Right lung (tissue), 10 donors: ENCODE measurements at places on chromosomes 2 and 18. TPM values are rescaled to one million over a fixed set of nuclear protein-coding genes. Genes with fewer than 3 reads are reported as not detected.
A peak's percentile ranks its signal among the peaks of the same experiment; 100 is the strongest.

GRCh38 chr2:121907928-121908327, 152.5 kb downstream of the TSN start:
- no peak for DNase-seq

DNA sequence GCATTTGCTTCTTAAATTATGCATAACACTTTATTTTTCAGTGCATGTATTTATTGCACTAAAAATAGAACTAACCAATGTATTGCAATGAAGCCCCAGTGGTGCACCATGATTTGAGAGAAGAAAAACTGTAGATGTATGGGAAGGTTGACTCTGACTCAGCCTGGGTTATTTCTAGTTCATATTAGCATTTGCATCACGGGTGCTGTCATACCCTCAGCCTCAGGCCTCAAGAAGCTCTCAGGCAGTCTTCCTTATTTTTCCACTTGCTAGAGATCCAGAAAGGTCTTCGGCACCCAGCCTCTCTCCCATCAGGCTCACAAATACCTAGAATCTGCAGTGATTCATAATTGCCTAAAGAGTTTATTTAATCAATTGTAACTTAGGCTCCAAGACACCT, 148.0 kb downstream of the DNER start:
- DNase-seq = no peak

- no peak for DNase-seq
Observed at GRCh38 chr2:159564081-159564480, 52.3 kb downstream of the BAZ2B start.

DNA sequence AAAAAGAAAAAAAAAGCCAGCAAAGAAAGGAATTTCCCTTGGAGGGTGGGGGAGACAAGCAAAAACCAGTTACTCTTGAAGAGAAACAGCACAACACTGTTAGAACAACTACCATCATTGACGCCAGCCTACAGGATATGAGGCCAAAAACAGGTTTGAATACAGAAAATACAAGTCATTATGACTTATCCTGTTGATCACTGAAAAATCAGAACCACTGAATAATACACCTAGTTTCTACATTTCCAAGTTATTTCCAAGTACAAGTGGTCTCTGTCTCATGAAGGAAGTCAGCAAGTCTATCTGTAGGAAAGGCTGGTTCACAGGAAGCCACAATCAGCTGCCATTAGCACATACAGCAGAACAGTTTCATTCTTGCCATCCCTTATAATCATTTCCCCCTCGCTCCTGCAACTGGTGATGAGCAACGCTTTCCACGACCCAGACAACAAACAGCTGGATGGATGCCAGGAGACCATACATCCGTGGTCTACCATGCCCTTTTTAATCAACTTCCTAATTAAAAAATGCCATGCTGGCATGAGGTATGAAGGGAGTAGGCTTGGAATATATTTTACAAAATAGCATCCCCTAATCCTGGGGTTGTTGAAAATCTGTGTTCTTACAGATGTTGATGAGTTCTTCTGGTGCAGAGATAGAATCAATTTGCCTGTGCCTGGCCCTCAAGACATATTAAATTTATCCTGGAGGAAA, 10.4 kb downstream of the MYT1L start:
- no peak for DNase-seq

DNA sequence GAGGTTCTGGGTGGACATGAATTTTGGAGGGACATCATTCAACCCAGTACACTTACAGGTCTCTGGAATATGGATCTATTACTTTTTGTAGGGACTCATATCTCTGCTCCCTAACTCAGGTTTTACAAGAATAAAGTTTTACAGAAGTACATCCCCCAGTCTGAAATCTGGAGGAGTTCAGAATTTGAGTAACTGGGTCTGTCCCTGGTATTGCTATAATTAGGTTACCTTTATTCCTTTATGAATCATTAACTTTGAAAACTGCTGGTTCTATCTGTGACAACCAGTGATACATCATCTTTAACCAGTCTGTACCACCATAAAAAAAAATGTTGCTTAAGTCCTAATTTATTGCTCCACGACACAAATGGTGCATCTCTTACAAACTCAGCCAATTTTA, 59.9 kb downstream of the INSIG2 start:
- DNase-seq = no peak

DNA sequence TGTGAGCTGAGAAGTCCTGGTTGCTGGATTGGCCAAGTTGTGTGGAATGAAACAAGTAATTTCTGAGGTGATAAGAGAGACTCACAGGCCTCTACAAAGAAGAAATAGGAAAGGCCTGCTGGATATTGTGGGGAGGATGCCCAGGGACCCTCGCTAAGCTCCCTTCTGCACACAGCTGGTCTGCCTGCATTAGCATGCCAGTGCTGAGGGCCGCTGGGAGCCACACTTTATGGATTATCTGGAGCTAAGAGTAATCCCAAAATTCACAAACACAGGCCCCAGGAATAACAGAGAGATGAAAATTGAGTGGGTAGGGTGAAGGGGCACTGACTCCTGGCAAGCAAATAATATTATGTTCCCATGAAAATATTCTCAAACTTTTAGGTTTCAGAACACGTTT, 114.9 kb upstream of the SIX3 start:
- DNase-seq = no peak

- DNase-seq = no peak
Observed at GRCh38 chr2:55761526-55761925, 67.9 kb upstream of the PNPT1 start.

DNA sequence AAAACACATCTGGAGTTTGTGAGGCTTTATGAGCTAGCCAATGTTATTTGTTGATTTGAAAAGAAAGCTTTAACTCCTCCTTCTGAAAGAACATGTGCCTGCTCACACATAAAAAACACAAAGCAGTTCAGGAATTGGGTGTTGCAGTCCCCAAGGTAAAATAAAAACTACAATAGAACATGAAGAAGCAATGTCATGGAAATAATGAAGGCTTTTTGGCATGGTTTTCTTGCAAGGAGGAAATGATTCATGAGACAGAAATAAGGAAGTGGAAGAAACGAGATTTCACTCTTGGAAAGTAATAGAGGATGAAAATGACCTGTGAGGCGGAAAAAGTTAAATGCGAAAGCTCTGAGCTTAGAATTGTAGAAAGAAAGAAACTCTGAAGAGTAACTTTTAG, 81.1 kb downstream of the TRIB2 start:
- no peak for DNase-seq

DNA sequence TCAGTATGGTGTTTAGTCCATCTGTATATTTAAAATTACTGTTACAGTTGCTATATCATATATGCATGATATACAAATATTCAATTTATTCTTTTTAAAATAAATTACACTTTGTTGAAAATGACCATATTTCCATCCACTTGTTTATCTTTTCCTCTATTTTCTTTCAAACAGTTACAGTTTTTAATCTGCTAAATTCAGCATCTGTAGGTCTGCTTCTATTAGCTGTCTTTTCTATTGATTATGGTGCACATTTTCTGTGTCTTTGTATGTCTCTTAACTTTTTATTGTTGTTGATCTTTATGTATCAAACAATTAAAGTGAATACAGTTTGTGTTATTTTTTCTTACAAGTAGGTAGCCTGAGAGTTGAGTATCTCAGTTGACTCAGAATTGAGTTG, 28.1 kb downstream of the IL18R1 start:
- DNase-seq = no peak

GRCh38 chr2:241110089-241110606, 8.1 kb upstream of the MTERF4 start:
- DNase-seq = no peak

GRCh38 chr18:9017905-9018227, 84.6 kb upstream of the NDUFV2 start:
- no peak for DNase-seq

DNA sequence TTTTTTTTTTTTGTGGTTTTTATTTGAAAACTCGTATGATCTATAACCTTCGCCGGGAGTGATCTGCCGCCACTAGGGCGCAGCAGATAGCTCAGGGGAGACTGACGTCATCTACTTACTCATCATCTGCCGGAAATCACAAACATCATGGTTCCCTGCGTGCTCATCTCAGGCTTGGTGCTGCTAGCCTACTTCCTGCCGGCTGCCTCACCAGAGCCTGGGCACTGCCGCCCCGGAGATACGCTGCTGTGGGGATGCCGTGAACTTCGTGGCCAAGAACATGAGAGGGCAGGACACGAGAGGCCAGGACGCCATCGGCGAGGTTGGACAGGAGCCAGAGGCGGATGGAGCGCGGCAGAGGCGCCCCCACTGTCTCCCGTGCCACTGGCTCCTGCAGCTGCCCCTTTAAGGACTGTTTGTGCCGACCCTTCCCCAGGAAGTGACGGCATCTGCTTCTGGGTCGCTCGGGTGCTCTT, 68.8 kb downstream of the DOK6 start:
- no peak for DNase-seq

DNA sequence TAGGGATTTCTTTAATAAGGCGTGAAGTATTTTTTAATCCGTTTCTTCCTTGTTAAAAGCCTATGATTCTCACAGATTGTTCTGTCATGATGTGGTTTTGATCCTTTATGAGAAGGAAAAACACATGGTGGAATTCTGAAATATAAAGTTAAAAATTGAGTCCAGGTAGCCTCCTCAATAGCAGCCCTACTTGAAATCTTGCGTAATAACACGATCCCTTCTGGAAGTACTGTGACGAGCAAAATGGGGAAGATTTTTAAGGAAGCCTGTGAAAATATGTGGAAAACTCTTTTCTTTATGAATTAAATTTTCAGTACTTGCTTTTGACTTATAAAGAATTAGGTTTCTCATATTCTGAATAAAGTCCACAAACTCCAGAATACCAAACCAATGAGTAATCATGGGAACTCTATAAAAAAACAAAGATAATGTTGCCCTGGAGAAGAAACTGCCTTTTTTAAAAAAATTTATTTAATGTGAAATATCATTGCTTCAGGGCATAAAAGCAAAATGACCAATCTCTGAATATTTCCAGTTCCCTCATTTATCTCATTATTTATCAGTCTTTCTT, 476.4 kb upstream of the ZEB2 start:
- no peak for DNase-seq

DNA sequence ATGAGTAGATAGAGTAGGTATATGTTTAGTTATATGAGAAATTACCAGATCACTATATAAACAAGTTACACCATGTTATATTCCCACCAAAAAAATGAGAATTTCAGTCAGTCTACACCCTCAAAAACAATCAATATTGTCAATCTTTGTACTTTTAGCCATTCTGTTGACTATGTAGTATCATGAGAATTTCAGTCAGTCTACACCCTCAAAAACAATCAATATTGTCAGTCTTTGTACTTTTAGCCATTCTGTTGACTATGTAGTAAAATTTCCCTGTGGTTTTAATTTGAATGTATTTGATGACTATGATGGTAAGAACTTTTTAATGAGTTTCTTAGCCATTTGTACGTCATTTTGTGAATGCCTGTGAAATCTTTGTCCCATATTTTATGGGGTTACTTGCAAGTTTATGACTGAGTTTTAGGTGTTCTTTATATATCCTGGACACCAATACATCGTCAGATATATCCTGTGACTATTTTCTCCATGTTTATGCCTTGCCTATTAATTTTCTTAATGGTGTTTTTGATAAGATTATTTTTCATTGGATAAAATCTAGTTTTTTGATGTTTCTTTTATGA, 528.4 kb upstream of the SPHKAP start:
- DNase-seq = no peak

GRCh38 chr2:174454566-174454965, 32.3 kb downstream of the GPR155 start:
- no peak for DNase-seq

DNA sequence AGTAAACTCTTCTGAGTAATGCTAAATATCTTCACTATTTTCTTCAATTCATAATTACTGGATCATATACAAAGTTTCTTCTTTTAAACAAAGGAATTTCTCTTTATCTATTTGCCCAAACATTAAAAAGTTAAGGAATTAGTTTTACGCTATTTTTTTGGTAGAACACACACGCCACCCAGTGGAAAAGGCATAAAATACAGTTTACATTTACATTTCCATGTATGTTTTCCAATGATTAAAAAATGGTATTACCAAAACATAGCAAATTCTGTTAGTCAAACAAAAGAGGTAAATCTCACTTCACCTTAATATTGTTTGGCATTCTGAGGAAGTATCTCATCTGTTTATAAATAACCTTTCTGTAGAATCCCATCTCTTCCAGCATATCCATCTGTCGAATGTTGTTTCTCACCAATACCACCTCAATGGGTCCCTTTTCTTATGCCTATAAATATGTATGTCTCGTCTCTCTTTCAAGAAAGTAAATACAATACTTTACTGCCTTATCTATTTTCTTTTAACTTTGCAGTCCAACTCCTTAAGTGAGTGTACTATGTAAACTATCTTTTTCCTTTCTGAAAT, 7.2 kb downstream of the BOLL start:
- DNase-seq = peak; percentile 33

DNA sequence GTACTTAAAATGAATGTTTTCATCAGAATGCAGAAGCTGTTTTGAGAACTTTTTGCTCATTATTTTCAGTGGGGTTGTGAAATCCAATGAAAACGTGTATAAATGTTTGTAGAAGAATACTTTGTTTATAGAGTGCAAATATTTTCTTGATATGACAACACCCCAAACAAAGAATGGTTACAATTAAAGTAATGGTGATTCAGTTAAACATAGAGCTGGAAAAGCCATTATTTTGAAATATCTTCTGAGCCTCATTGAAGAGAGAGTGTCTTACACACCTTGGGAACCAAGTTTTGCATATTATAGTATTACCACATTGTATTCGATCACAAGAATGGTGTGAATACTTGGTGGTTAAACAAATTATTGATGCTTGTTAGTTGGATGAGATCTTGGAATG, 48.7 kb downstream of the SPTBN1 start:
- no peak for DNase-seq

DNA sequence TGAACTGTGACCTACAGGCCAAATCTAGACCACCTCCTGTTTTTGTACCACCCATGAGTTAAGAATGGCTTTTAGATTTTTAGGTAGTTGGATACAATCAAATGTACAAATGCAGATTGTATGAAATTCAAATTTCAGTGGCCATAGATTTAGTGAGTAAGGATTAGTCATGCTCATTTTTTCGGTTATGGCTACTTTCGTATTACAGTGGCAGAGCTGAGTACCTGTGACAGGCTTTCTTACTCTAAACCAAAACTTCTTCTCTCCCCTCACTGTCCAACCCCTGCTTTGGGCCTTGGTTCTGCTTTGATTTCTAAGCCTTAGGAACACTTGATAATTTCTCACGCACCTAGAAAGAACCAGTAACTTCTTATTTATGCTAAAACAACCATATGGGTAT, 82.1 kb downstream of the CDC42EP3 start:
- DNase-seq = no peak

- no peak for DNase-seq
Observed at GRCh38 chr2:69253112-69253511, 133.9 kb downstream of the GFPT1 start.

Gene VIT
- polyA plus RNA-seq = 0.29 TPM

Gene PRKAG3
- not detected for polyA plus RNA-seq

Gene POTEC
- not detected for polyA plus RNA-seq

Gene DYNC1I2
- polyA plus RNA-seq = 226 TPM

Gene CFAP53
- 6.5 TPM for polyA plus RNA-seq

Gene IL36G
- polyA plus RNA-seq = 0.45 TPM

Gene SCYGR4
- polyA plus RNA-seq = 0.10 TPM
